GM18507 (cell line): ENCODE measurements at places on chromosomes 3 and 15.

- DNase-seq, result no peak
These were observed 1.2 kb upstream of the TBC1D5 start for GRCh38 chr3:17743658-17743995.

DNA sequence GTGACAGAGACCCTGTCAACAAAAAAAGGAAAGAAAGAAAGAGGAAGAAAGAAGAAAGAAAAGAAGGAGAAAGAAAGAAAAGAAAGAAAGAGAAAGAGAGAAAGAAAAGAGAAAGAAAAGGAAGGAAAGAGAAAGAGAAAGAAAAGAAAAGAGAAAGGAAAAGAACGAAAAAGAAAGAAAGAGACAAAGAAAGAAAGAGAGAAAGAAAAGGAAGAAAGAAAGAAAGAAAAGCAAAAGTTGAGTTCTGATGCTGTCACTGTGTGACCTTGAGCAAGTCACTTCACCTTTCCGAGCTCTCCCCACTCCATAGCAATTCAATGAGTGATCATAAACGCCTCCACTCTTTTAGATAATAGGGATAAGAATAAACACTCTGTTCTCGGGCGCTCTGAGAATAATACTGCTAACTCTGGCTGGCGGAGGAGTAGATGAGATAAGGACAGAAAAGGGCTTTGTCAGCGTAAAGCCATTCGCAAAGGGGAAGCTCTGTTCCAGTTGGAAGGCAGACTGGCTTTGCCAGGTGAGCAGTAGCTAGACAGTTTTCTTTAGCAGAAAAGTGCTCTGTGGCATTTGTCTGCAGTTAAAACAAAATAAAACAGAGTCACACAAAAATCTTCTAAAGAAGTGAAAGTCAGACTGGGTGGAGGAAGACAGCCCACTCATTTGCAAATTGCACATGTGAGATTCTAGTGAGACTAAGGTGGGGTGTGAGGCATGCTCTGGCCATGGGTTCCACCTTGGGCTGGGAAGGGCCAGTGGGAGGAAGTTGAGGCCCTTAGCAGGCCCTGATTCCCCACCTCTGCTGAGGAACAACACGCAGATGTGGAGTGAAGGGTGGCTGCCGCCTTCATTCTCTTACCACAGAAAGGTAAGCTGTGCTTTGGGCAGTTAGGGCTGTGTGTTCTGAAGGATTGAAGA lies 9.6 kb upstream of the FLNB start:
- DNase-seq, result no peak

GRCh38 chr15:45187894-45188830 lies at the start of gene SHF:
TSS of gene SHF (minus strand) at chr15:45187966. CDS start at chr15:45187951, 15 bp downstream.
- no peak for DNase-seq

DNA sequence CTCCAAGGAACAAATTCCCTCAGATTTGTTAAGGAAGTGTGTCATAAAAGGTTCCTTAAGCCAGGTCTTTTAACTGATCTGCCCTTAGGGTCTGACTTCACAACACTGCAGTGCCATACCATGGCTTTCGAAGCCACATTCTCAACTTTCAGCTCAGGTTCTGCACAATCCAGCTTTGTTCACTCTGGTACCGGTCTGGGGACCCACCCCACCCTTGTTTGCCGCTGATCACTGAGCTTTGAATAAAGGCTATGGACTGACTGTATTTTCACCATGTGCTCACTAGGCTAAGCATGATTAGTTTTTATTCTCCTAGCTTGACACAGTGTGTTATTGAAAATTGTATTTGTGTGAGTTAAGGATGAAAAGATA lies 15.9 kb downstream of the SNX1 start:
- DNase-seq, result no peak

DNA sequence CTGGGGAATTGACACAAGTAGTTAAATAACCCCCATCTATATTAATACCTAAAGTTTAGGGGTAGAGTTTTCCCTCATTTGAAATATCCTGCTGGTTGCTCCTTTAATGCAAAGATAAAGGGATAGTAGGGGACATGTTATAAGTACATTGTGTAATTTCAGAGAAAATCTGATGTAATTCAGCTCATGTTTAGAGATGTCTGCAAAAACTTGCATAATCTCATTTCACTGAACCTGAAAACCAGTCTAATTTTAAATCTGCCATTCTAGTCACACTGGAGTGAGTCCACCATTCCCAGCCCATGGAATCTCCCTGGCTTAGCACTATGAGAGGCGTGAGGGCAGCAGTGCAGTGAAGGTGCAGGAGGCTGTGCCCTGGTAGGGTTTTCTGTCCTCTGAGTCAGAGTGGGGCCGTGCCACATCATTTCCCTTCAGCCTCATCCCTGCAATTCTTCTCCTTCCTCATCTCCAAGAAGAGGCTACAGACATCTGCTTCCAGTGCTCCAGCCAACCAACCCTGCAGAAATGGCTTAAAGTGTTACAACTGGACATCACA lies 246.3 kb upstream of the UMPS start:
- no peak for DNase-seq

GRCh38 chr3:82163907-82164520 lies 402.6 kb upstream of the GBE1 start:
- DNase-seq, result no peak
